DMS79 treated with DMSO at 0.1 percent for 48 hours (cell line): ENCODE measurements at places on chromosomes 2 and 18.
A peak's percentile ranks its signal among the peaks of the same experiment; 100 is the strongest.

- no peak for DNase-seq
These were observed 9.5 kb downstream of the CAPN10 start for GRCh38 chr2:240596080-240596460.

DNA sequence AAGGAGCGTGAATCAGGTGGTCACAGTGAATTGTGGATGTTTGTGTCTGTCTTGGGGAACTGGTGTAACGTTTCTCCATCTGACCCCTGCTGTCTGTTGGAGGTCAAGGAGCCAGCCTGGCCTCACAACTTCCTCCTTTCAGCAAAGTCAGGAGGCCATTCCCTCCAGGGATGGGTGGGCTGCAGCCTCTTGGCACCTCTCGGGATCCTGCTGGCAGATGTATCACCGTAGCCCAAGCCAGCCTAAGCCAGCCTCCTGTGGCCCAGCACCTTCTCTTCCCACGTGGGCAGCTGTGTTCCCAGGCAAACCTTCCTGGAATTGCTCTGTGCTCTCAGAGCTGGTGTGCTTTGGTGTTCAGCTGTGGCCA is 30.5 kb downstream of the HPCAL1 start:
- no peak for DNase-seq

DNA sequence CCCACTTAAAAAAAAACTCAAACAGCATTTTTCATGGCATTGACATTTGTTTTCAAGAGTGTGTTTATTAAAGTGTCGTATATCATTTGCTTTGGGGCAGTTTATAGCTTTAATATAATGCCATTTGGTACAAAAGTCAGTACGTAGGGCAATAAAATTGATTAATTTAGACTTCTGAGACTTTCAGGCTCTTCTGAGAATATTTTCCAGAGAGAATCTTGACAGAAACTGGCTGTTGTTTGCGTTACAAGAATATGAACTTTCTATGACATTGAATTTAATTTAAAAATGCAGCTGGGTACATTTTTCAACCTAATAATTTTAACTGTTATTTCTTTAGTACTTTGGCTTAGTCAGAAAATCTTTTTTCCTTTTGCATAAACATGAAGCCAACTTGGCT is 98.9 kb downstream of the RNF144A start:
- DNase-seq, result no peak

DNA sequence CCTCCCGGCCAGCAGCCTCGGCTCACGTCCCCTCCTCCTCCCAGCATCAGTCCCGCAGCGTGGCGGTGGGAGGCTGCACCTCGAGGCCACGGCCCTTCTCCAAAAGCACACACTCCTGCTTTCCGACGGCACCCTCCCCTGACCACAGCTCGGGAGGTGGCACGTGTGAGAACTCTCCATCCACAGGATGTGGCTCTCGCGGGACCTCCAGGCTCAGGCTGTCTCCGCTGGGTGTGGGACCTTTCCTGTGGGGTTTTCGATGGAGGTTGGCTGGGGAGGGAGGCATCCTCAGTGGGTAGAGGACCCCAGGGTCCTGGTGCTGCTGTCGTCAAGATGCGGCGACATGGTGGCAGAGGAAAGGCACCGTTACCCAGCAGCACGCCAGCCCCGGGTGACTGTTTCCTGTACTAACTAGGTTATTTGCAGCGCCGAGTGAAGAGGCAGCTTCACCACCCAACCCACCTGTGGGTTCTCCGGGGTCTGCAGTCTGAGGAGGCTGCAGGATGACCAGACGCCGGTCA is 42.8 kb upstream of the KCNG2 start:
- DNase-seq, result no peak

- DNase-seq, result no peak
These were observed 83.6 kb downstream of the VRK2 start for GRCh38 chr2:58130238-58130637.

GRCh38 chr2:73386342-73386868 is 769 bp downstream of the ALMS1 start:
- peak; percentile 46 for DNase-seq

DNA sequence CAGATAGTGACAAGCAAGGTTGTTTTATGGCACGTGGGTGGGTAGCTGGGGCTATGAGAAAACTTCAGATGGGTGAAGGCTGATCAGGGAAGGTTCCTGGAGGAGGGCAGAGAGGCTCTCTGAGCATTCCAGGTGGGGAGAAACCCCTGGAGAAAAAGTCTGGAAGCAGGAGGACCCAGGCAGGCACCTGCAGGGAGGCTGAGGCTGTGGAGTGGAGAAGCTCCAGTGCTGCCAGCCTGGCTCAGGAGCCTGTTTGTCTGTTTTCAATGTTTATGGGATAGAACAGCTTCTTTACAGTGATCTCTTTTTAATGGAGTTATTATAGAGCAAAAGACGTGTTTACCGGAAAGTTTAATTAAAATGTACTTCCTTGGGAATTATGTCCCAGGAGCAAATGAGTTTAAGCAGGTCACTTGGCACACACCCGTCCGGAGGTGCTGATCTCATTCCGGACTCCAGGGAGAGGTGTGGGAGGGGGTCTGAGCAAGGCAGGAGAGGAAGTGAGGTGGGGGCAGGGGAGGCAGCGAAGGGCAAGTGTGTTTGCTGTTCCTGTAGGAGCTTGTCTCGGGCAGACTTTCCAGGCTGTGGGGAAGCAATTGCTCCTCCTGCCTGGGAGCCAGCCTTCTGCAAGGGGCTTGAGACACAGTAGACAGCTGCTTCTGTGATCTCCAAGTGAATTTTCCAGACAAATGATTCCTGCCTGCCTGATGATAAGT is 239.5 kb downstream of the MYCN start:
- no peak for DNase-seq

DNA sequence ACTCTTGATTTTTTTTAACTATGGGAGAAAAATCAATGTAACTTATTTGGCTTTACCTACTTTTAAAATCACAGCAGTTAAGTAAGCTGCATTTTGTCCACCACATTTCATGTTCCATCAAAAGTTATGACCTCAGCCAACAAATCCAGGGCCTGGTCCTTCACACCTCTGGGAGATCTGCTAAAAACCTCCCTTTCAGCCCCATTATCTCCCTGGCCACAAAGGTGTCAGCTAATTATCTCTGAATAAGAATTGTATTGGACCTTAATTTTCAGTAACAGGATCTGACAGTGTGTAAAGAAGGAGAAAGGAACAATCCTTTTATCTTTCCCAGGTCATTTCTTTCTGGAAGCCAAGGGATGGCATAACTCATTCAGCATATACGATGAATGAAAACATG is 359.3 kb downstream of the TMEM182 start:
- no peak for DNase-seq

DNA sequence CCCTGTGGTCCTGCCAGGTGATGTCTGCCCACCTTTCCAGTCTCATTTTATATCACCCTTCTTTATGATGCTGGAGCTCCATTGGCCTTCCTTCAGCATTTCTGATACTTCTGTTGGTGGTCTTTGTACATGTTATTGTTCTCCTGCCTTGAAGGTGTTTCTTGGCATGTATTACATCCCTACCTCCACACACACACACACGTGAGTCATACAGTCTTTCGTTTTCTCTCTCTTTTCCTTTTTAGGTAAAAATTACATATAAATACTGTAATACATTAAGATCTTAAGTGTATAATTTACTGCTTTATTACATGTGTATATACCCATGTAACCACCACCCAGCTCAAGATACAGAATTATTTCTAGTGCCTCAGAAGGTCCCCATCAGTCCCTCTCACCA is 10.2 kb upstream of the ADGRF3 start:
- no peak for DNase-seq

DNA sequence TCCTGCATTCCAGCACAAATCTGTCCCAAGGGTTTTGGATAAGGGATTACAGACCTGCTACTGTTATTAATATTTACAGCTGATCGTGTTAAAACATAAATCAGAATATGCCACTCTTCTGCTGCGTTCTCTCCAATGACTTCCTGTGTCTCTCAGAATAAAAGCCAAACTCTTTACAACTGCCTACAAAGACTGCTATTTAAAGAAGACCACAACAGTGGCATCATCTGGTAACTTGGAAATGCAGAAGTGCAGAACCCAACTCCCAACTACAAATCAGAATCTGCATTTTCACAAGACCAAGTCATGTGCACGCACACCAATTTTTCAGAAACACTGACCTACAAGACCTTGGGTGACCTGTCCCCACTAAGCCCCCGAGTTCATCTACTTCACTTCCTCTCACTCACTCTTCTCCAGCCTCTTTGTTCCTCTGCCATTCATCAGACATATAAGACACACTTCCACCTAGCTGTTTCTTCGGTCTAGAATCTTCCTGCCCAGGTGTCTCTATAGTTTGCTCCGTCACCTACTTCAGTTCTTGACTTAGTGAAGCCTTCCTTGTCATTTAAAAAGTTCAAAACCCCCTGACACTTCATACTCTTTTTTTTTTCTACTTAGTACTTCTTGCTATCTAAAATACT is 36.0 kb downstream of the CHN1 start:
- DNase-seq, result no peak

DNA sequence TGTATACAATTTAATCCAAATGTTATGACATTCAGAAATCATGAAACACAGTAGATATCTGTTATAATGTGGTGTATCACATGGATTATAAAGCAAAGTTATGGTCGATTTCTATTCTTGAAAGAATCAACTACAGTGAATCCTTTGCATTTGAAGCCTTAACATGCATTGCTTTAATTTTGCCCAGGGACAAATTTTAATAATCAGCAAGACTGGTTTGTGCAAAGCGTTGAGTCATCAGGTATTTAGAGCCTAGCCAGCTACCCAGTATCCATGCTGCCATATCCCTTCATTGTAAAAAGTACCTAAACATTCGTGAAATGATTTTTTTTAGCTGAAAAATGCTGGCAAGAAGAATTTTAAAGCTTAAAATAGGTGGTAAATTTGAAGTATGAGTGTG is 8.9 kb upstream of the SPDYA start:
- DNase-seq, result no peak

GRCh38 chr18:74277296-74277695 is 14.5 kb downstream of the CYB5A start:
- no peak for DNase-seq

- DNase-seq, result no peak
These were observed 874 bp downstream of the WDR43 start for GRCh38 chr2:28895189-28895893.

DNA sequence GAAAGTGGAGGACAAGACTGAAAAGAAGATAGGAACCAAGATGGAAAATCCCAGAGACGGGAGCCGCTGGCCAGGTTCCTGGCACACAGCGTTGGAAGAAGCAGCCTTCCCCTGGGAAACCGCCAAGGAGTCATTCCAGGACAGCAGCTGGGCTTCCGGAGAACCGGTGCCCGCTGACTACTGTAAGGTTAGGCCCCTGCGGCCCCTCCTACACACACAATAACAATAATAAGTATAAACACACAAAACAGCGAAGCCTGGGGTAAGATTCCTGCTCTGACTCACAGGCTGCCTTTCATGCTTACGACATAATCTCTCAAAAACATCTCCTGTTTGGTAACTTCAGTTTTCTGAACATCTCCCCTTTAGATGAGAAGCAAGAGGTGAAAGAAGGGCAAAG is 28.1 kb upstream of the MYCN start:
- no peak for DNase-seq

DNA sequence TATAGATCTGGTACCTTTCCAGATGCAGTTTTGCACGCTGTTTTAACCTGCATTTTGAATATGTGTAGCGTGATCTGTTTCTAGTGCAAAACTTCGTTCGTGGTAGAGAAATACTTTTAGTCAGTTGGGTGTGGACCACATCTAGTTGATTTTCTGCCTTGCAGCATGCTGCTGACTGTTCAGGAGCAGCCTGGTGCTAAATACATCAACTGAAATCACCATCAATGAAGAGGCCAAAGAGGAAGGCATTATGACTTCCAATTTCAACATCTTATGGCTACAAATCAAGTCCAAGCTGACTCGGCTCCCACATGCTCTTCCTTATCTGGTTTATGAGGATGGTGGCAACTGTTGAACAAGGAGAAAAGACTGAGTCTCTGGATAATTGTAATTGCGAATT is 298.5 kb downstream of the ZNF521 start:
- no peak for DNase-seq

- no peak for DNase-seq
These were observed 15.9 kb downstream of the DYM start for GRCh38 chr18:49444581-49444980.

- DNase-seq, result peak; percentile 96
These were observed 4.2 kb upstream of the NOSTRIN start for GRCh38 chr2:168798076-168798887.

GRCh38 chr2:120528051-120528692 is 182.2 kb downstream of the INHBB start:
- no peak for DNase-seq

DNA sequence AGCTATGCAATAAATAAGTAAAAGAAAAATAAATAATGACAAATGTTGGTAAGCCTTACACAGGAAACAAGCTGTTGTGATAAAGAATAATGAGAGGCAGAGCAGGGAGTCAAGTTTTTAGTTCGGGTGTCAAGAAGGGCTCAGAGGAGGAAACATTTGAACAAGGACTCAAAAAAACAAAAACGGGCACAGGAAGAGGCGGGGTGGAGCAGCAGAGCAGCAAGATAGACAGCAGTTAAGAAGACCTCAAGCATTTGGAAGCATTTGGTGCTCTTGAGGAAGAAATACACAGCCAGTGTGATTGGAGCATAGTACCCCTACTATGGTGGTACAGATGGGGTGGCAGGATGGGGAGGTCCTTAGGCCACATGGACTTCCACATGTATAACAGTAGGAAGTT is 2.8 kb downstream of the TMEM169 start:
- DNase-seq, result peak; percentile 88

DNA sequence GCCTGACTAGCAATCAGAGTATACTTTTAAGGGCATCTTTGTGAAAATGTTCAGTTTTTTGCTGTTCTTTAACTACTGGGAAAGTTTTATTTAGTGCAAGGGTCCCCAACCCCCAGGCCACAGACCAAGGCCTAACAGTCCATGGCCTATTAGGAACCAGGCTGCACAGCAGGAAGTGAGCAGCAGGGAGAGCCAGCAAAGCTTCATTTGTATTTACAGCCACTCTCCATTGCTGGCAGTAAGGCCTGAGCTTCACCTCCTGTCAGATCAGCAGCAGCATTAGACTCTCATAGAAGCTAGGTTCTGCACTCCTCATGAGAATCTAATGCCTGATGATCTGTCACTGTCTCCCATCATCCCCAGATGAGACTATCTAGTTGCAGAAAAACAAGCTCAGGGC is 17.1 kb upstream of the NR4A2 start:
- no peak for DNase-seq

DNA sequence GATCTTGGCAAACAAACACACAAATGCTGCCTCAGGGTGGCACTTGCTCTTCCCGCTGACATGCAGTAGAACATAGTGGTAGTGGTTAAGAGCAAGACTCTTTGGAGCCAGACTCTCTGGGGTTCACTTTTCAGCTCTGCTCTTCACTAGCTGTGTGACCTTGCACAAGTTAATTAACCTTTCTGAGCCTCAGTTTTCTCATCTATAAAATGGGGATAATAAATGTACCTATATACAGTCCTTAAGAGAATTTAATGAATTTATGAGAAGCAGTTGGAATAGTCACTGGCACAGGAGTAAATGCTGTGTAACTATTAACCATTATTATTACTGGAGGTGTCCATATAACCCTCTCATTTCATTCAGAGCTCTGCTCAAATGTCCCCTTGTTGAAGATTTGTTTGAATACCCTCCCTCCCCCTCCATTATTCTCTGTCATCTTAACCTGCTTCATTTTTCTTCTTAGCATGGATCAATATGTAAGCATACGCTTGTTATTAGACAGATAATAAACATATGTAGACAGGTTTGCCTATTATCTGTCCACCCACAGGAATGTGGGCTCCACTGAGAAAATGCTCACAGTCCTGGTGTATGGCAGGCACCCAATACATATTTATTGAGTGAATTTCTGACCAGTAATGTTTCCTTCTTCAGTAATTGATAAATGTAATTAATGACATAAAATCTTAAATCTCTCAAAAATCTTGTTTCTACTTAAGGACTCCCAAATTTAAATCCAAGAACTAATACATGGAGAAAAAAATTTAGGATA is 64.5 kb downstream of the TSPYL6 start:
- no peak for DNase-seq

- no peak for DNase-seq
These were observed 32.2 kb upstream of the RBM44 start for GRCh38 chr2:237766340-237766739.
